ENCODE measurements at places on chromosomes 6 and 20.

GRCh38 chr20:61439251-61439650 lies 187.2 kb downstream of the CDH4 start:
- no peak for DNase-seq

GRCh38 chr6:9504191-9504590 lies 910.7 kb downstream of the TFAP2A start:
- no peak for DNase-seq

- no peak for DNase-seq
Observed at GRCh38 chr6:27076116-27076515, 171.4 kb upstream of the PRSS16 start.

DNA sequence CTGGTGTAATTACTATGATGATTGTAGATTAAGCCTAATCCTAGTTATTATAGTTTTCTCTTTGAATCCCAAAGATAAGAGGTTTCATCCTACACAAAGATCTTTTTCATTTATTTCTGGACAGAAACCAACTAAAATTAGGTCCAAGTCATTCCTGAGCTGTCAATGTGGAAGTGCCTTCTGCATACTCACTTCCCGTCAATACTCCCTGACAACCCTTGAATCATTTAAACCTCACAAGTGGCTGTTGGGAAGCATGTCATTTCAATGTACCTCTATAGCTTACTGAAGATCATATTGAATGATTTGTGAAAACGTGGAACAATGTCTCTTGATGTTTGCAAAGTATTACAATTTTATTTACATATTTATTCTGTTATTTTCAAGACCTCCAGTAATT lies 274.1 kb downstream of the HACE1 start:
- no peak for DNase-seq

- DNase-seq: no peak
Observed at GRCh38 chr20:37511610-37512275, 9.3 kb upstream of the NNAT start.

All from vagina (tissue), 2 donors.